ENCODE measurements at places on chromosomes 2 and 18.

GRCh38 chr2:99648178-99648844, 158.5 kb upstream of the REV1 start:
- DNase-seq, result no peak

GRCh38 chr2:147204102-147204501, 640.7 kb upstream of the ACVR2A start:
- DNase-seq, result no peak

- no peak for DNase-seq
Measured at GRCh38 chr2:12293874-12294273, 422.9 kb upstream of the TRIB2 start.

GRCh38 chr2:212897296-212897695, 254.1 kb downstream of the IKZF2 start:
- DNase-seq, result no peak

- DNase-seq, result peak; percentile 54
Measured at GRCh38 chr2:127525691-127526131, 578 bp downstream of the IWS1 start.

- no peak for DNase-seq
Measured at GRCh38 chr2:102186791-102187495, at the start of gene IL1RL2. Gene IL1RL2, plus strand, starts transcription at chr2:102187023. Its CDS starts 845 bp downstream, at chr2:102187868.

GRCh38 chr18:36095936-36096519, 28.7 kb upstream of the RPRD1A start:
- DNase-seq, result peak; percentile 51

GRCh38 chr2:55951533-55951932, 28.0 kb upstream of the EFEMP1 start:
- DNase-seq, result no peak

DNA sequence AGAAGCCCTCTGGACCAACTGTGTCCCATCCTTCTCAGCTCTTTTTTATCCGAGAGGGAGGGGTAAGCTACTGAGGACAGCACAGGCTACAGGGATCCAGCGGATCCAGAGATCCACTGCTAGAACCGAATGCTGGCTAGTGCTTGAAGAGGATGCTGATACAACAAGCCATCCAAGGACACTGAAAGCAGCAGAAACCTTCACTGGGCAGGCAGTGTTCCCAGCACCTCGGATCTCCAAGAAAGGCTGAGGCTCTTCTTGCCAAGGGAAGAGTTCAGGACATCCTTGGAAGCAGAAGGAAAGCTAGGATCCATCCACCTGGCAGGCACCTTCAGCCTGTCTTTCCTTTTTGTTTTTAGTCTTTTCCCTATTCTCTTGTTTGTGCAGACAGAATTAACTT, 13.2 kb upstream of the FHOD3 start:
- no peak for DNase-seq

GRCh38 chr18:49591775-49592174, 29.9 kb downstream of the LIPG start:
- DNase-seq, result no peak

- DNase-seq, result no peak
Measured at GRCh38 chr2:215862351-215862771, 151.0 kb downstream of the MREG start.

GRCh38 chr18:6719910-6720683, 9.4 kb upstream of the ARHGAP28 start:
- no peak for DNase-seq

DNA sequence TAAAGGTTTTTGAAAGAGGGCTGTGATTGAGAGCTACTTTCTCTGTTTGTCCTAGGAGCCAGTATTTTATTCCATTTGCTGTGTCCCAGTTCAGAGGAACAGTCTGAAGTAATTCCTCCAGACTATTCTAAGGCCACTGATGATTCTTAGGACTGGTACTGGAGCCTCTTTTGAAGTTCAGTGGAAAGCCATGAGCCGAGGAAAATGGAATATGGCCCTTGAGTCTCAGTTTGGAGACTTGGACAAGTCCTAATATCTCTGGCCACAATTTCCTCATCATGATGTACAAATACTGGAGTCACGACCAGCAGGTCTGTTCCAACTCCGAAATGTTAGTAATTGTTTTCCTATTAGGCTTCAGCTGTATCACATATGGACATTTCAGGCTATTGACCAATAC, 7.1 kb upstream of the COLEC12 start:
- DNase-seq, result no peak

DNA sequence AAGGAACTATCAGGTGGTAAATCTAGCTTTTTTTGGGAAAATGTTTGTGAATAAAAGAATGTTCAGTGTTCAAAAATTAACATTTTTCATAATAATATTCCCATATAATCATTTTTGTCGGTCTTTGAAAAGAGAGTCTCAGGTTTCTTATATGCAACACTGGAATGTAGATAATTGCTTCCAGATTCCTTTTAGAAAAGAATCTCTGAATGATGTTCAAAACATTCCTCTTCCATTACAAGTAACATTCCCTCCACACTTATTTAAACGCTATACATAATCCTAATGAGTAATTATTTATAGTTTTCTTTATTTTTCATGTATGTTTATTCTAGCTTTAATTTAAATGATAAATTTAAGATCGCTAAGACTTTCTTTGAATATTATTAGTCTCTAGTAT, 7.0 kb downstream of the ZSWIM2 start:
- DNase-seq, result no peak

DNA sequence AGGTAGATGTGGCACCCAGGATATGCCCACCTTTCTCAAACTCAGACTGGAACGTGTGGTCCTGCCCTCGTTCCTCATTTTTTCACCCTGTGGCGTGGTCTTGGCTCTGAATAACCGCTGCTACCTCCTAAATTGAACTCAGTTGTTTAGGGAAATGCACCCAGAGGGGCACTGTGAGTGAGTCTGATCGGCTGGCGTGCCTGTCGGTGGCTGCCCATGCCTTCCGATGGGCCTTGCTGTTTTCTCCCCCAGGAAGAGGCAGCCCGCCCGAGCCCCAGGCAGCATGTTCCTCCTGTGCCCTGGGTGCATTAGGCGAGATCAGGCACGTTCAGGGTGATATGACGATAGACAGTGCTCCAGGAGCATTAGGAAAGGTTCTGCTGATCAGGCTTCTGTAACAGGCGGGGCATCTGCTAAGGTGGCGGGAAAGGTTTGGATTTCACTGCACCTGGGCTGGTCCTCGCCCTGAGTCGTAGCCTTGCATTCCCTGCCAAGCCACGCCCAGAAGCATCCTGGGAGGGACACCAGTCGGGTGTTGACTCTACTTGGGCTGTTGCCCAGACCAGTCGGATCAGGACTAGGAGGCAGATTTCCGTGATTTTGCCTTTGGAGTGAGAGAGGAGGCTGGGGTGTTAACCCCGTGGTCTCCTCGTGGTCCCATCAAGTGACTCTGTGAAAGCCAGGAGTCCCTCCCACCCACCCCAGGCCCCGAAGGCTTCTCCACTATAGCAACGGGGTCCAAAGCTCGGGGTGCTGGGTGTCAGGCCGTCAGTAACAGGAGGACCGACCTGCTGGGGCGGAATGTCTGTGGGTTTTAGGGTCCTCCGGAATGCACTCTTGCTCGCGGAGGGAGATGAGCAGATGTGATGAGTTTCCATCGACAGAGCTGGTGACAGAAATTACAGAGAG, 75.1 kb downstream of the SH3BP4 start:
- DNase-seq, result no peak

GRCh38 chr2:197878792-197879191, 74.4 kb downstream of the PLCL1 start:
- DNase-seq, result no peak

GRCh38 chr2:54122939-54123338, 7.5 kb downstream of the ACYP2 start:
- DNase-seq, result no peak

GRCh38 chr18:23194155-23194996, 59.1 kb downstream of the CABLES1 start:
- DNase-seq, result no peak

DNA sequence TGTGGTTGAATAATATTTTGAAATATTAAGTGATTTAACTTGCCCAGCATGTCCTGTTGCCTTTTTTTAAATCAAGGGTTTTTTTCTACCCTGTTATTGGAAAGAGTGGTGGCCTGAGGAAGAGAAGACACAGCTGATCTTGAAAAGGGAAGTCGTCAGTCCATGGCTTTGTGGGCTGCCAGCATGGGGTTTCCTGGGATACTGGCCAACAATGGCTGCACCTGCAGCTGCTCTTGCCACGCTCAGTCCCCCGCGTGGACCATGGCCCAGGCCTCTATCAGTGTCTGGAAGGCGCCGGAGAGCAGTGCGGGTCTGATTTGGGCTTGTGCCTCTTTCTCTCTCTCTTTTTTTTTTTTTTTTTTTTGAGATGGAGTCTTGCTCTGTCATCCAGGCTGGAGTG, 99.3 kb downstream of the ASB1 start:
- DNase-seq, result peak; percentile 44

GRCh38 chr18:73462092-73462491, 594.3 kb upstream of the NETO1 start:
- DNase-seq, result no peak

DNA sequence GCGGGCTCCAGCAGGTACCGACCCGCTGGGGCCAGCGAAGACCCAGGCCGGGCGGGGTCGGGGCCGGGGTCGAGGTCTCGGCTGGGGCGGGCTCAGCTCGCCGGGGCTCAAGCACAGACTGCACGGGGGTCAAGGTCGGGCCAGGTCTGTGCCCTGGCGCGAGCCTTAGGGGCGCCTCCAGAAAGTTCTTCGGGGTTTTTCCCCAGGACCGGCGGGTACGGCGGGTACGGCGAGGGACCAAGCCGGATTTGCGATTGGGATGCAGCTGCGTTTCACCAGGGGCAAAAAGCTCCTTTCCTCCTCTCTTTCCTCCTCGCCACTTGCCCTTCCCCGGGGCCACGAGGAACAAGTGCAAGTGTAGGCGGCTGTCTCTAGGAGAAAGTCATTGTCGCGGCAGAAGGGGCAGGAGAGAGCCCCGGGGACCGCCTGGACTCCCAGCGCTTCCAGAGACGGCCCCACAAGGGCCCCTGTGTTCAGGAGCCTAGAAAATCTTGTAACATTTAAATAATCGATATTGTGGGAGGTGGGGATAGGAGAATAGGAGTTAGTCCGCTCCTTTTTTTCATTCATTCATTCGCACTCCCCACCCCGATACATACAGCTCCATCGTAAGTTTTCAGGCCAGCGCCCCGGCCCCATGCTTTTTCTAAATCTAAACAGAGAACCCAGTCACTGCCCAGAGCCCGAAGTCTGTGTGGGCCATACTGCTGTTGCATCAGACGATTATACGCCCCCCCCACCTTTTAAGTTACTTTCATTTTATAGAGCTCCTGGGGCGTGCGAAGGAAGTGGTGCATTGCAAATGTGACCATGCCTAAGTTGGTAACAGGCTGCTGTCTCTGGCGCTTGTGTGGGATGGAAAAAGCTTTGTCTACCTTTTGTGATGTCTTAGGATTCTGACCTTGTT, 679 bp downstream of the PMAIP1 start:
- peak; percentile 87 for DNase-seq

DNA sequence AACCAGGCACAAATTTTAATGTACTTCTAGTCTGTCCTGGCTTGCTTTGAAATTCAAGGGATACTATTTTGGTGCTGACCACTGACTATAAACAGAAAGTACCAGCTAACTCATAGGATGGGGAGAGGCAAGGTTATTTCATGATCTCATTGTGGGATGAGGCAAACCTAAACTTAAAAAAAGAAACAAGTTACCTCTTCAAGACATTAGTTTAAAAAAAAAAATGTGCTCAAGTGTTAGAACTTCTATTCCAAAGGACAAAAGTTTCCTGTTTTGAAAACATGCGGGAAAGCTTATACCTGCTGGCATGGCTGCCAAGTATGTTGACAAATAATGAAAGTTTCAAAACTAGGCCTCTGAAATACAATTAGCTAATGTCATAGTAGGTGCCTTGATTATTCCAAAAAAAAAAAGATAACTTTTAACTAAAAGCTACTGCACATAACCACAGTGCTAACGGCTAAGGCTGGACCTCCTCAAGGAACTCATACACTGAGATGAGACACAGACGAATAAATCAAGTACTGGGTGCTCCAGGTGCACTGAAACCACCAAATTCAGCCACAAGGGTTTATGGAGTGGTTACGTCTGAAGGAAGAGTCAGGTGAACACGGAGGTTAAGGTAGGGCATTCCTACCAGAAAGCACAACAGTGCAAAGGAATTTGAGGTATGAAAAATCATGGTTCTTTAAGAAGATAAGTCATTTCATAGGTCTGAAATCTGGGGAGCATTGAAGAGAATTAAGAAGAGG, 38.1 kb downstream of the TMEM131 start:
- DNase-seq, result no peak

GRCh38 chr18:13443552-13443951, 225.0 kb downstream of the LDLRAD4 start:
- no peak for DNase-seq

DNA sequence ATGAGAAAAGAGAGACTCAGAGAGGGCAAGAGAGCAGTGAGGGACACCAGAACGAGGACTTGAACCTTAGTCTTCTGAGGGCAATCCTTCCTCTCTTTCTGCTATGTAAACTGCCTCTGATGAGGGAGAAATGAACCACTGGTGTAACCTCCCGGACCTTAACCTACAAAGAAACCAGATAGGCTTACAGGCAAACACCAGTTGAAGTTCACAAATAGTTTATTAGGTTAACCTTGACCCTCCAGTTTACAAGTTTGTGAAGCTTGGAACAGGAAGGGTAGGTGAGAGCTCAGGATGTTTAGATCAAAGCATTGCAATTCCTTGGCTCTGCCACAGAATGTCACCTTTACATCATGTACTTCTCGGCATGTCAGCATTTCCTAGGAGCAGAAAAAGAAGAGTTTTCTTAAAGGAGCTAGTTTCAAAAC, 486.4 kb upstream of the SPRED2 start:
- DNase-seq, result no peak

GRCh38 chr2:223488814-223489213, 113.3 kb downstream of the SCG2 start:
- DNase-seq, result no peak

DNA sequence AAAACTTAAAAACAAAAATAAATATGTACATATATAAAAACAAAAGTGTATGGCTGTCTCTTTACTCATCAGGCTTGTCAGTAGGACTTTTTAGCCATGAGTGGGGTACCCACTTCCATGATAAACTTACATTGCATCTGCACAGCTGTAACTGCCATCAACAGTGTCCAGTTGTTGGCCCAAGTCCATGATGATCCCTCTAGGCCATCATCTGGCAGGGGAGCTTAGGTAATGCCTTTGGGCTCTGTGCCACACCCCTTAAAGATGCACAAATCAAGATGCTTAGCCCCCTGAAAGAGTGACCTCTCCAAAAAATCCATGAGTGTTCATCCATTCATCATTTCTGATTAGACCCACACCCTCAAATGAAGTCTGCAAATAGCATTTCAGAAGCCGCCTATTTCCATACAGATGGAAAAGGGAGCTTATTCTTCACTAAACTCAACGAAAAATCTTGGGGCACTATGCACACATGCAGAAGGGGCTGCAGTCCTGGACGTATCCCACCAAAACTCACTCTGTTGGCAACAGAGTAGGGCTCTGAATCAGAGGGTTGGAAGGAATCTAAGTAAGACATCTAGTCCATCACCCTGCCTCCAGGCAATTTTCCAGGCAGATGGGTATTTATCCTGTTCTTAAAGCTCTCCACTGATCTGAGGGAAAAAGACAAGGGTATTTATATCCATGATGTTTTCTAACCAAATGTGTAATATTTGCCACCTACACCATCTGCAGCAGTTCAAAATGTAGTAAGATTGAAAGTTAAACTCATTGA, 691.0 kb downstream of the ZEB2 start:
- no peak for DNase-seq

GRCh38 chr18:44320619-44321460, 359.8 kb upstream of the SETBP1 start:
- no peak for DNase-seq

- peak; percentile 89 for DNase-seq
Measured at GRCh38 chr2:201260302-201260800, at the start of gene CASP8. Gene CASP8, plus strand, starts transcription at chr2:201260536. Its CDS starts 5,951 bp downstream, at chr2:201266487.

Measured in KBM-7 (cell line).